ENCODE measurements at places on chromosomes 16 and 17.

- peak overlapping the region; percentile 93 for H3K27ac ChIP-seq
- H3K27me3 ChIP-seq, result no peaks in the 10 kb centered on the region
- peak overlapping the region; percentile 97 for H3K4me3 ChIP-seq
- peaks cover 61% of the 10 kb centered on the region for H3K4me1 ChIP-seq
These were observed 811 bp upstream of the MAP2K3 start for GRCh38 chr17:21283482-21284318.

DNA sequence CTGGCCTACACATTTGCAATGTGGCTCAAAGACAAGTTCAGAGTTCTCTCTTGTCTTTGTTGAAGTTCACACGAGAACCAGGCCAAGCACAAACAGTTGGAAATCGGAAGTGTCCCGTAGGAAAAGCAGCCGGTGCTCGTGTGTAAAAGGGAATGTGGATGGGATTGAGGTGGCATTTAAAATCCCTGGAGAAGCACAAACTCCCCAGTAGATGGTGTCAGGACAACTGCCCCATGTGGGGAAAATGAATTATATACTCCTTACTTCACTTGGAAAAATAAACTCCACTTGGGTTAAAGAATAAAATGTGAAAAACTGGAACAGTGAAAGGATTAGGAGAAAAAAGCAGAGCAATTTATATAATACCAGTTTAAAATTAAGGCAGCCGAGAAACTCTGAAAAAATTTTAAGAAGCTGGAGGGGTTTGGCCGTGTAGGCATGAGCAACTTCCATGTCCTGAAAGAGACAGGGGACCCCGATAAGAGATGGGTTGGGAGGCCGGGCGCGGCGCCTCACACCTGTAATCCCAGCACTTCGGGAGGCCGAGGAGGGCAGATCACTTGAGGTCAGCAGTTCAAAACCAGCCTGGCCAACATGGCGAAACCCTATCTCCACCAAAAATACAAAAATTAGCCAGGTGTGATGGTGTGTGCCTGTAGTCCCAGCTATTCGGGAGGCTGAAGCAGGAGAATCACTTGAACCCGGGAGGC lies 28.1 kb downstream of the CBFA2T3 start:
- H3K4me3 ChIP-seq, result no peak overlapping the region
- no peak overlapping the region for H3K27ac ChIP-seq
- no peaks in the 10 kb centered on the region for H3K36me3 ChIP-seq
- H3K27me3 ChIP-seq, result peaks cover 15% of the 10 kb centered on the region

- H3K4me1 ChIP-seq, result peaks cover 34% of the 10 kb centered on the region
- no peak for DNase-seq
- no peak overlapping the region for H3K27ac ChIP-seq
- H3K27me3 ChIP-seq, result no peaks in the 10 kb centered on the region
These were observed 3.0 kb downstream of the GFOD2 start for GRCh38 chr16:67716097-67716496.

- H3K27me3 ChIP-seq, result no peaks in the 10 kb centered on the region
- H3K4me1 ChIP-seq, result no peaks in the 10 kb centered on the region
- H3K27ac ChIP-seq, result no peak overlapping the region
- no peaks in the 10 kb centered on the region for H3K36me3 ChIP-seq
- no peak overlapping the region for H3K4me3 ChIP-seq
These were observed 160.1 kb downstream of the MAP2K4 start for GRCh38 chr17:12180644-12181261.

DNA sequence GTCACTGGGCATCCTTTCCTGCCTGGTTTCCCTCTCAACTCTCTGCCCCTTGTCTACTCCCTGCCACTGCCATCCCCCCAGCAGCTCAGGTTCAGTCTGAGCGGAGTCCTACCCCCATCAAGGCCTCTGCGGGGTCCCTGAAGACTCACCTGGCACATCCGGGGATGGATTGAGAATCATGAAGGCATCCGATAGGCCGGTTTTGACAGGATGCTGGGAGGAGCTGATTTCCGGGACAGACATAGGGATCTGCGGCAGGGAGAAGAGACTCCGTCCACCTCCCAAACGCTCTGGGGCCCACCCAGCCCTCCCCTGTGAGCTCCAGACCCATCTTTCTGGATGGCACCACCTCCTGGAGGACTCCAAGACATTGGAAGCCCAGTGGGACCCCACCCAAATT lies 45.7 kb downstream of the PLXDC1 start:
- H3K27ac ChIP-seq, result no peak overlapping the region
- no peaks in the 10 kb centered on the region for H3K36me3 ChIP-seq
- H3K4me1 ChIP-seq, result peaks cover 16% of the 10 kb centered on the region
- H3K27me3 ChIP-seq, result no peaks in the 10 kb centered on the region

DNA sequence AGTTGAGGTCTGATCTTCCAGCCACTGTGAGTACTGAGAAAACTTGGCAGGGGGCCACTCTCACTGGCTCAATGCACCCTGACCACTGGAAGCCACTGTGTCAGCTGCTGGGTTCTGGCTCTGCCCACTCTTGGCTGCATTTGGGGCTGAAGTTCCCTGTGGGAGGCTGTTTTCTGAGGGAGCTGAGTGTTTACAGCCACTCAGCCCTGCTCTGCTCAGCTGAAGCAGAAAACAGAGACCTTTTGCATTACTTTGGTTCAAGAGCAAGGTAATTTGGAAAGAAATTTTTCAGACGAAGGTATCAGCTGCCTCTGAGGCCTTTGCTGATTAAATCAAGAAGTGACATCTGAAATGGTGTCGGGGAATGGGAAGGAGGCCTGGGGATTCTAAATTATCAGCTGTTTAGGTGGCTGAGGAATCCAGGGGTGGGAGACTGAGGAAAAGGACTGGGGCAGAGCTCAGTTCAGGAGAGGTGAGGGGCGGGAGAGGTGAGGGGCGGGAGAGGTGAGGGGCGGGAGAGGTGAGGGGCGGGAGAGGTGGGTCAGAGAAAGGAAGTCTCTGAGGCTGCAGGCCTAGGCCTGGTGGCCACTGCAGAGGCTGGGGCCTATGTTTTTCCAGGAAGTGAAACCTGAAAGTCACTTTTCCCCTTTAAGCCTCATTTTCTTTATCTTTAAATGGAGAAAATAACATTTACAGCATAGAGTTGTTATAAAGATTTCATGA lies at the start of gene ACSM5:
Gene ACSM5 (plus strand): TSS at position 137 of the 723 bp plus-strand sequence. CDS start 1,951 bp downstream, outside the sequence.
- no peak for DNase-seq
- H3K4me3 ChIP-seq, result no peak within 1 kb of the TSS
- no peaks in the 10 kb centered on the region for H3K4me1 ChIP-seq
- peak within 1 kb of the TSS; percentile 36 for H3K27ac ChIP-seq
- H3K36me3 ChIP-seq, result no peaks in the 10 kb centered on the region

Data from activated CD4-positive, alpha-beta T cell treated with anti-CD3 and anti-CD28 coated beads, Interleukin-2, amount 10 ng/mL, durations not matched to agents 7 days and 5 days (primary cell).